Liver (tissue), 10 donors: ENCODE measurements at places on chromosomes 6 and 20. TPM values are rescaled to one million over a fixed set of nuclear protein-coding genes. Genes with fewer than 3 reads are reported as not detected.

GRCh38 chr6:72810571-72811280 is 188.9 kb downstream of the KCNQ5 start:
- no peak for DNase-seq
- H3K27ac ChIP-seq, result no peak overlapping the region
- no peaks in the 10 kb centered on the region for H3K27me3 ChIP-seq
- H3K36me3 ChIP-seq, result no peaks in the 10 kb centered on the region
- no peaks in the 10 kb centered on the region for H3K4me1 ChIP-seq

The AVP gene
- not detected for total RNA-seq

The C20orf204 gene
- 0.14 TPM for total RNA-seq

DNA sequence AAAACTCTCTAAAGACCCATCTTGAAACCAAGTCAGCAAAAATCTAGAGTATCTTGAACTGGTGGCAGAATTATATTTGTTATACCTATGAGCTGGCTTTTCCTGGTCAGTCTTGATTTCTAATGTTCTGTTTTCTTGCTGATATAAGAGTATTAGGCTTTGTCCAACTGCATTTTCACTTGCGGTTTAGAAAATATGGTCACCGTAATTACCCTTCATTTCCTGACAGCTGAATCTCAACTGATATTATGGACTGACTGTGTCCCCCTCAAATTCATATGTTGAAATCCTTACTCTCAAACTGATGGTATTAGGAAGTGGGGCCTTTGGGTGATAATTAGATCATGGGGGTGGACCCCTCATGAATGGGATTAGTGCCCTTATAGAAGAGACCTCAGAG is 72.1 kb downstream of the TXLNB start:
- H3K27me3 ChIP-seq, result no peaks in the 10 kb centered on the region
- H3K27ac ChIP-seq, result peak overlapping the region; percentile 8
- H3K4me3 ChIP-seq, result no peak overlapping the region
- H3K4me1 ChIP-seq, result no peaks in the 10 kb centered on the region

DNA sequence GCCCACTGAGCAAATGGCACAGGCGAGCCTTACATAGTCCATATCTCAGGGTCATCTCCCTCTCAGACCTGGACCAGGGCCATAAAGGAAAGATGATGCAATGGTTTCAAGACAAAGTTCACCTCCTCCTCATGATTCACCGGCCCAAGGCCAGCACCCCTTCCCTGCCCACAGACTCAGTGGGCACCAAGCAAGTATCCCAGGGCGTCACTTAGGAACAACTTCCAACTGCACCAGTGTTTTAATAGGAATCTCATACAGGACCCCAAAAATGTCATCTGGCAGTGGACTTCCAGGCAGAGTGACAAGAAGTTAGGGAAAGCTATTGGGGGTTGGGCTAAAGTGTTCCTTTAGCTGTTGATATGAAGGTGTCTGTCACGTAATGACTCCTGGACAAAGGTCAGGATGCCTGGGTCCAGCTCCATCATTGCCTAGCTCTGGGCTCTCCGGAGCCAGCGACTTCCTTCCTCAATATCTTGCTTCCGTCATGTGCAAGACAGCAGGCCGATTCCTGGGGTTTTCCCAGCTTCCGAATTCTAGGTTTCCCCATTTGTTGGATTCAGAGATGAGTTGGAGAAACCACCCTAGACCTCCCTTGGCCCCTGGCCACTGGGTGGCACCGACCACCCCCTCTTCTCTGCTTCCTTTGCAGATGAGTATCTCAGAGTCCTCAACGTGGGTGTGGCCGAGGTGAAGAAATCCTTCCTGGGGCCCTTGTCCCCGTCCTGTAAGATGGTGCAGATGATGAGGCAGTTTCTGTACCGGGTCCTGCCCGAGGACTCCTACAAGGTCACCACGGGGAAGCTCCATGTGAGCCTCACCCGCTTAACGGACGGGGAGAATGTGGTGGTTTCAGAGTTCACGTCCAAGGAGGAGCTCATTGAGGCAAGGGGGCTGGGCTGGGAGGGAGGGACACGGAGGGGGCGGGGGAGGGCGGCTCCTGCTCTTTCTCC is 21.1 kb downstream of the PNPLA1 start:
- no peak overlapping the region for H3K4me3 ChIP-seq
- DNase-seq, result no peak
- H3K36me3 ChIP-seq, result no peaks in the 10 kb centered on the region
- no peaks in the 10 kb centered on the region for H3K4me1 ChIP-seq
- no peaks in the 10 kb centered on the region for H3K27me3 ChIP-seq

DNA sequence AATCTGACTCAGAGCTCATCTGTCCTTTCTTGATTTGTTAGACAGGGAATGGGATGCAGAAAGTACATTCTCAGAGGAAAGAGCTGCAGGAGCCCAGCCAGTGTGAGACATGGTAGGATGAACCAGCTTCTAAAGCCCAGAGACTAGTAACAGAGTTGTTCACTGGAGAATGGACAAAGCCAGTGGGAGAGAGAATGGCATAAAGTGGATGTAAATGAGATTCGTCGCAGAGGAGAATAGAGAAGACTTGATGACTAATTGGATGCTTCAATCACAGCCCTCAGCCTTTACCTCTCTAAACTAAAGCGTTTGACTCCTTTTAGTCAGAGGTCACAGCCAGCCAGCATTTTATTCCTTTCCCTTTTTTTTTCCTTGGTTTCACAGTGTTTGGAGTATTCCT is 25.5 kb upstream of the L3MBTL3 start:
- no peak for DNase-seq
- no peaks in the 10 kb centered on the region for H3K27me3 ChIP-seq
- no peak overlapping the region for H3K27ac ChIP-seq
- no peaks in the 10 kb centered on the region for H3K36me3 ChIP-seq

GRCh38 chr6:70954750-70955149 is 2.1 kb downstream of the B3GAT2 start:
- no peak overlapping the region for H3K4me3 ChIP-seq
- H3K27me3 ChIP-seq, result peaks cover 4% of the 10 kb centered on the region
- DNase-seq, result no peak
- no peak overlapping the region for H3K27ac ChIP-seq
